ENCODE measurements at places on chromosomes 3 and 15. TPM values are rescaled to one million over a fixed set of nuclear protein-coding genes. Genes with fewer than 3 reads are reported as not detected.

DNA sequence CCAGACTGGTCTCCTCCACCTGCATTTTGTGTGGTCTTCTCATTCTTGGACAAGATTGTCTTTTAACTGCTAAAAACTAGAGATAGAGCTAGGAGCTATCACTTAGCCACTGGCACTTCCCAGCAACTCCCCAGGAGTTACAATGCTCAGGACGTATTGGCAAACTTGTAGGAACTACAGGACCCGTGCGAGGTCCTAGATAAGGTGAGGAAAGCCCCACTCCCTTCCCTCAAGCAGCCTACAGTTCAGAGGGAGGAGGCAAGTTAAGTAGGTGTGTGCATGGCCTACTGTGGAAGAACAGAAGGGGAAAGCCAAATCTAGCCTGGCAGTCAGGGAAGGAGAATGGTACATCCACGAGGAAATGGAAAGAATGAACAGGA lies 504.7 kb upstream of the PROK2 start:
- ATAC-seq: no peak

GRCh38 chr3:102238362-102238761 lies 196.5 kb upstream of the ZPLD1 start:
- ATAC-seq: peak; percentile 95

PLA1A gene
- not detected for total RNA-seq

GRCh38 chr3:124886168-124887056 lies 753 bp downstream of the ITGB5 start:
- peak; percentile 72 for ATAC-seq

GRCh38 chr3:45979378-45979777 lies 16.2 kb downstream of the FYCO1 start:
- ATAC-seq: no peak

GRCh38 chr15:57911247-57911646 lies 154.3 kb downstream of the ALDH1A2 start:
- no peak for ATAC-seq

- no peak for ATAC-seq
These were observed 10.5 kb upstream of the TM4SF18 start for GRCh38 chr3:149343951-149344350.

- ATAC-seq: no peak
These were observed 421.2 kb upstream of the TPRG1 start for GRCh38 chr3:188750617-188751016.

ABCF3 gene
- total RNA-seq: 25.3 TPM

RYR3 gene
- 2.4 TPM for total RNA-seq

- ATAC-seq: peak; percentile 72
These were observed 423.7 kb upstream of the SEMA6D start for GRCh38 chr15:47293466-47294162.

DNA sequence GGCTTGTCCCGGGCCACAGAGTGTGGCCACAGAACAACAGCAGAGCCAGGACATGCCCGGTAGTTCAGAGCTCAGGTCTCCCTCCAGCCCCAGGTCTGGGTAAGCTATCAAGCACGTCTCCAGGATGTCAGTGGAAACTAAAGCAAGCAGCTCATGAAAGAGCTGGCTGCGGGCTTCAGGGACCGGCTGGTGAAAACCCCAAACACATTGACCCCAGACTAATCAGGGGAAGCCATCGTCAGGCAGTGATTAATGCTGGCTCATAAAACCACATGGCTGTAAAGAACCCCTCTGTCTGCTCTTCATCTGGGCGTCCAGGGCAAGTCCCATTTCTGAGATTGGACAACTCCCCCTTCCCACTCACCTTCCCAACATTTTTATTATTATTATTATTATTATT lies 37.8 kb downstream of the LMCD1 start:
- ATAC-seq: no peak

IL5RA gene
- 0.43 TPM for total RNA-seq

GRCh38 chr3:46006238-46007032 lies 10.8 kb upstream of the FYCO1 start:
- no peak for ATAC-seq

EPHA3 gene
- total RNA-seq: 96.9 TPM

DNA sequence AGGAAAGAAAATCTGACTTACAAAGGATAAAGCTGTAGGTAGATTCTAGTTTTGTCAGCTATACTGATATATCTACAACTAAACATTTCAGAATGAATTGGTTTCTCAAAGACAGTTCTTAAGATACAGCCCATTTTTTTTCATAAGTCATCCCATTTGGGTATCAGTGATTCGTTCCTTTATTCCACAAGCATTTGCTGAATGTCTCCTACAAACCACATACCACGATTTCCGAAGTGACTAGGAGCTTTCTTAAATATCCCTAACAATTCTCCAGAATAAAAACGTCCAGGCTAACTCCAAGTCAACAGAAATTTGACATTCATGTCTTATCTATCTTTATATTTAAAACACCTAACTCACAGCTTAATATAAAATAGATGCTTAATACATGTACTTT lies 59.8 kb downstream of the TP53BP1 start:
- no peak for ATAC-seq

CHRNA5 gene
- 2.9 TPM for total RNA-seq

DNA sequence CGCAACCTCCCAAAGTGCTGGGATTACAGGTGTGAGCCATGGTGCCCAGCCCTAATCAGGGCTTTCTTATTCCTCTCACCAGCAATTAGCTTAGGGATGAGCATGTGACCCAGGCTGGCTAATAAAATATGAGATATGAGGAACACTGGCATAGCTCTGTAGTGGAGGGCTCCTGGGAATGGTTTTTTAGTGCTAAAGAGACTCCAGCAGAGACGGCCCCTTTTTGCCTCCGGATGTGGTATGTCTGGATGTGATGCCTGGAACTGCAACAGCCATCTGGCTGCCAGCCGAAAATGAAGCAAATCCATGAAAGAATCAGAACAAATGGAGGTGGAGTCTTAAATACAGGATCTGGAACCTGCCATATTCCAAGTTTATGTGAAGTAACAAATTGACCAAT lies 69.1 kb upstream of the MAGI1 start:
- no peak for ATAC-seq

DNA sequence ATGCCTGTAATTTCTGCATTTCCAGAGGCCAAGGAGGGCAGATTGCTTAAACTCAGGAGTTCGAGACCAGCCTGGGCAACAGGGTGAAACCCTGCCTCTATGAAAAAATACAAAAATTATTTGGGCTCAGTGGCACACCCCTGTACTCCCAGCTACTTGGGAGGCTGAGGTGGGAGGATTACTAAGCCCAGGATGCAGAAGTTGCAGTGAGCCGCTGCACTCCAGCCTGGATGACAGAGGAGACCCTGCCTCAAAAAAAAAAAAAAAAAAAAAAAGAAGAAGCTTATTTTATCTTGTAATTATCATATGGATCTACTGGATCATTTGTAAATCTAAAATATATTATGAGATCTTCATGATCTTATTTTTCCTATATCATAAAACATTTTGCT lies 84.1 kb downstream of the PPCDC start:
- no peak for ATAC-seq

DNA sequence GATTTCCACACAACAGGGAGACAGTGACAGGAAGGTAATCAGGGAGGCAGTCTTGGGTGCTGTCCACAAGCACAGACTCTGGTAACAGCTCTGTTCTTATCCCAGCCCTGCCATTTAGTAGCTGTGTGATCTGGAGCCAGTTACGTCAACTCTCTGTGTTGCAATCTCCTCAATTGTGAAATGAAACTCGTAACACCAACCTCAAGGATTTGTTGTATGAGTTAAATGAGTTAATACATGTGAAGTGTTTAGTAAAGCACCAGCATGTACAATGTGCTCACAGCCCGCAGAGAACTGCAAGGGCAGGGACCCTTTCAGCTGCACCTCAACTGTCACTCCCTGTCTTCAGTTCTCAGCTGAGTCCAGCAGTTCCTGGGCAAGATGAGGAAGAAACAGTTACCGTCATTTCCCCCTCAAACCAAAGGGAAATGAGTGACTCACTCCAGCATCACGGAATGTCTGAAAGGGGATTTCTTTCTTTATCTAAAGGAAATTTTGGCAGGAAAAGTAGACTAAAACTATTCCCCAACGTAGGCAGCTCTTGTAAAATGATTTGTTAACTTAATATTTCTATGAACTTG lies 39.9 kb upstream of the MB21D2 start:
- no peak for ATAC-seq

SLC6A11 gene
- total RNA-seq: 1.0 TPM

DNA sequence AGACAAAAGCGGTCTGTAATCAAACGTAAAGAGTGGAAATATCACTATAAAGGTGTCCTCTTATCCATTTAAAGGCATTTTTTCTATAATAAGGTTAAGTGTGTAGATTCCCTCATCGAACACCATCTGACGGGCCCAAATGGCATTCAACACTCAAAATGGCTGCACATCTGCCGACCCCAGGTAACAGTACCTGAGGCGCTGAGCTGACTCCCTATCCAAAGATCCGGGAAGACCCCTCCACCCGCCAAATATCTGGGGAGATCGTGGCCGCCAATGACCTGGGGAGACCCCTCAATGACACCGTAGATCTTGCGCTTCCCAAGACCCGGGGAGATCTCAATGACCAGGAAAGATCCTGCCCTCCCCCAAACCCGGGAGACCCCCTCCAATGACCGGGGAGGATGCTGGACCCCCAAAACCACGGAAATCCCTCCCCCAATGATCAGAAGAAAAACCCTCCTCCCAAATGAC lies 476 bp downstream of the IP6K2 start:
- ATAC-seq: peak; percentile 9

DNA sequence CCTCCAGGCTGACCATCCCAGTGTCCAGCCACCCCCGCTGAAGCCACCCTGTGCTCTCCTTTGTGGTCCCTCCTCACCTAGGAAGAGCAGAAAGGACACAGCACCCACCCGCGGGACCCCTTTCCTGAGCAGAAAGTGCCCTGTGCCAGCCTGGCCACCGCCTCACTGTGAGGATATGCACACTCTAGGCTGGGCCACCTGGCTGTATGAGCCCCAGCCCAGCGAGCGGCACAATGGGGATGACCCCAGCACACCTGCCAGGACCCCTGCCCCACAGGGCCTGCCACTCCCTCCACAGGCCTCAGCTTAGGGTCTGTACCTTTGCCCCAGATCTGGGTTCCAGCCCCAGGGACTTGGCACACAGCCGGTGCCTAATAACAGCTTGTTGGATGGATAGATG lies 47.9 kb upstream of the FURIN start:
- ATAC-seq: no peak

GRCh38 chr3:174408310-174408709 lies 450.8 kb upstream of the NAALADL2 start:
- ATAC-seq: no peak

- ATAC-seq: no peak
These were observed 34.3 kb upstream of the APH1B start for GRCh38 chr15:63243101-63243500.

- peak; percentile 14 for ATAC-seq
These were observed 55.0 kb downstream of the TMEM44 start for GRCh38 chr3:194577986-194578905.

DNA sequence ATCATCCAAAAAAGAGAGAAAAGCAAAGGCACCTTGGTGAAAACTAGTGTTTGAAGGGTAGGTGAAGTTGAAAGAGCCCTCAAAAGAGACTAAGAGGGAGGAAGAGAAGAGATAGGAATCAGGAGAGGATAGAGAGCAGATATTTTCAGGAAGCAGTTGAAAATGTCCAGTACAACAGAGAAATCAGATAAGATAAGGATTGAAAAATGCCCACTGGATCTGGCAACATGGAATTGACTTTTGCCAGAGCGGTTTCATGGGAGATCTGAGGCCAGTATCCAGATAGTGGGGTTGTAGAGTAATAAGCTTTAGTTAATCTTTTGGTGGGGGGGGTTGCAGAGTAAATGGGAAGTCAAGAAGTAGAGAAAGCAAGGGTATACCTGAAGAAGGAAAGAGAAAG lies 337.4 kb downstream of the IL5RA start:
- ATAC-seq: no peak

GRCh38 chr3:56960234-56960917 lies 100.1 kb upstream of the SPATA12 start:
- no peak for ATAC-seq

DNA sequence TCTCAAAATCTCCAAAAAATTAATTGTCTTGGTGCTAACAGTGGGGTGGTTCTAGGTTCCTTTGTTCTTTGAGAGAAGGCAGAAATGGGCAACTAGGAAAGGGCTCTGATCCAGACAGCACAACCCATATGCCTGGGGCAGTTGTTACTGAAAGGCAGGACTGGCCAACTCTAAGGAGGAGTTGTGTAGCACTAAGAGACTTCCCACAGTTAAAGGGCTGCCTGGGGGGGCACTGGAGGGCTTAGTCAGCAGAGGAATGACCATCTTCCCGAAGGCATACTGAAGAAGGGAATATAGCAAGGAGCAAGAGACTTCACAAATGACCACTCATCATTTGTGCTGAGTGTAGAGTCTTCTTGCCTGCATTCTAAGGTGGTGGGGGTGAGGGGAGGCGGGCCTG lies 15.8 kb downstream of the ILDR1 start:
- peak; percentile 60 for ATAC-seq

- ATAC-seq: no peak
These were observed 35.9 kb downstream of the CYP19A1 start for GRCh38 chr15:51302480-51302879.

NDN gene
- 65.3 TPM for total RNA-seq

- no peak for ATAC-seq
These were observed 212.6 kb downstream of the ZNF621 start for GRCh38 chr3:40737343-40737742.

GRCh38 chr3:56351537-56351936 lies 116.7 kb downstream of the ERC2 start:
- ATAC-seq: no peak

GRCh38 chr15:49490966-49491365 lies 67.9 kb downstream of the FGF7 start:
- ATAC-seq: no peak

IL12A gene
- 0.34 TPM for total RNA-seq

GRCh38 chr3:57147071-57147470 lies 18.1 kb downstream of the IL17RD start:
- ATAC-seq: no peak

GOLGA6L10 gene
- total RNA-seq: 3.2 TPM

TTC21A gene
- total RNA-seq: 4.9 TPM

GRCh38 chr15:29556380-29556779 lies 265.9 kb downstream of the TJP1 start:
- peak; percentile 72 for ATAC-seq

- ATAC-seq: no peak
These were observed 122.5 kb downstream of the VGLL4 start for GRCh38 chr3:11521167-11521566.

DNA sequence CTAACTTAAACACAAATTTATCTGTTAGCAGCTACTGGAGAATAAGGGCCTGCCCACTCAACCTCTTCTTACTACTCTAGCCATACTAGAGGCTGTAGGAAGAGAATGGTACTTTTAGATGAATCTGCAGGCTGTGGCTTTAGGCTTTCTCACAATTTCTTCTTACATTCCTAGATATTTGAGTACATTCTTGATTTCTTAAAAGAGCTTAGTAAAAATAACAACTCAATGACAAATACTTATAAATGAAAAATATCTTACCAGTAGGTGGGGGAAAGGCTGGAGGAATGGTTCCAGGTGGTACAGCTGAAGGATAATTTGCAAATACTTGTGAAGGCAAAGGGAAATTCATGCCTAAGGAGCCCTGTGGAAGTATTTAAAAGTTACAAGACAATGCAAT lies 92.9 kb upstream of the GK5 start:
- ATAC-seq: no peak

DNA sequence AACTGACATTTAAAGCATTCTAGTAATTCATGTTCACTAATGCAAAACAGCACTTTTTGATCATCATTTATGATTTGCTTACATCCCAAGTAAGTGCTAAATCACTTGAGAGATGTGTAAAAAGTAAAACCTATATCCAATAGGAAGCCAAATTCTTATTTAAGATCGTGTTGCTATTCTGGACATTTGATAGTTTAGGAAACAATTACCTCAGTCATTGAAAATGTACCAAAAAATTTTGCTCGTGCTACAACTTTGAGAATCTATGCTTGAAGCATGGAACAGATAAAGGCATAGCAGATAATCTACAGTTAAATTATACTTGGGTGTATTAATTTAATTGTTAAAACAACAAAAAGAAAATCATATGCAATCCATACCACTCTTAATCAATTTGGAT lies 571.6 kb upstream of the NR2F2 start:
- ATAC-seq: no peak
